Left colon (tissue), 2 donors: ENCODE measurements at places on chromosomes 7 and 10. TPM values are rescaled to one million over a fixed set of nuclear protein-coding genes. Genes with fewer than 3 reads are reported as not detected.

Gene WNT8B
- not detected for total RNA-seq

Gene GSDME
- 1.8 TPM for total RNA-seq

Gene AKR1E2
- 5.7 TPM for total RNA-seq

Gene PLXDC2
- 37.3 TPM for total RNA-seq

Gene ACSM6
- total RNA-seq, result not detected

Gene ACHE
- 18.4 TPM for total RNA-seq

Gene ZNF716
- not detected for total RNA-seq

Gene RHOBTB1
- 7.6 TPM for total RNA-seq

Gene ARL4A
- 101 TPM for total RNA-seq

Gene RTKN2
- total RNA-seq, result 2.5 TPM

Gene ZNF425
- total RNA-seq, result 1.2 TPM

Gene CPN1
- total RNA-seq, result not detected

Gene CRHR2
- total RNA-seq, result not detected

Gene PRRT4
- 0.20 TPM for total RNA-seq

Gene GJD4
- total RNA-seq, result not detected

Gene LRIT2
- not detected for total RNA-seq

Gene KIF20B
- total RNA-seq, result 8.9 TPM

Gene MRC1
- 11.0 TPM for total RNA-seq

Gene MOGAT3
- 62.4 TPM for total RNA-seq

Gene FAM25A
- not detected for total RNA-seq

Gene SLC26A5
- not detected for total RNA-seq

Gene MARVELD1
- 37.0 TPM for total RNA-seq

Gene SLC26A3
- total RNA-seq, result 2,382 TPM

Gene HOXA11
- total RNA-seq, result 6.1 TPM

Gene EPHB4
- 39.3 TPM for total RNA-seq

Gene SPDYE6
- not detected for total RNA-seq

Gene ADARB2
- 0.21 TPM for total RNA-seq

Gene CXCL12
- total RNA-seq, result 61.3 TPM

Gene OR2A1
- not detected for total RNA-seq

Gene AHR
- 33.0 TPM for total RNA-seq

Gene MSMB
- not detected for total RNA-seq

Gene TMEM213
- total RNA-seq, result not detected

Gene CTNNA3
- total RNA-seq, result 1.0 TPM

Gene SCIN
- total RNA-seq, result 95.5 TPM

Gene MYO1G
- total RNA-seq, result 2.6 TPM

Gene HOGA1
- total RNA-seq, result 0.15 TPM

Gene SYT15B
- total RNA-seq, result 0.64 TPM

Gene NKX6-2
- total RNA-seq, result not detected

Gene UPK3B
- total RNA-seq, result 7.2 TPM

Gene PCDH15
- not detected for total RNA-seq

Gene UPF2
- total RNA-seq, result 18.9 TPM

Gene C7orf33
- total RNA-seq, result not detected

Gene EBF3
- total RNA-seq, result 0.78 TPM

Gene RELN
- 1.5 TPM for total RNA-seq

Gene PCLO
- 7.2 TPM for total RNA-seq

Gene CDC14C
- not detected for total RNA-seq
